ENCODE measurements at places on chromosomes 2 and 18.
A peak's percentile ranks its signal among the peaks of the same experiment; 100 is the strongest.

DNA sequence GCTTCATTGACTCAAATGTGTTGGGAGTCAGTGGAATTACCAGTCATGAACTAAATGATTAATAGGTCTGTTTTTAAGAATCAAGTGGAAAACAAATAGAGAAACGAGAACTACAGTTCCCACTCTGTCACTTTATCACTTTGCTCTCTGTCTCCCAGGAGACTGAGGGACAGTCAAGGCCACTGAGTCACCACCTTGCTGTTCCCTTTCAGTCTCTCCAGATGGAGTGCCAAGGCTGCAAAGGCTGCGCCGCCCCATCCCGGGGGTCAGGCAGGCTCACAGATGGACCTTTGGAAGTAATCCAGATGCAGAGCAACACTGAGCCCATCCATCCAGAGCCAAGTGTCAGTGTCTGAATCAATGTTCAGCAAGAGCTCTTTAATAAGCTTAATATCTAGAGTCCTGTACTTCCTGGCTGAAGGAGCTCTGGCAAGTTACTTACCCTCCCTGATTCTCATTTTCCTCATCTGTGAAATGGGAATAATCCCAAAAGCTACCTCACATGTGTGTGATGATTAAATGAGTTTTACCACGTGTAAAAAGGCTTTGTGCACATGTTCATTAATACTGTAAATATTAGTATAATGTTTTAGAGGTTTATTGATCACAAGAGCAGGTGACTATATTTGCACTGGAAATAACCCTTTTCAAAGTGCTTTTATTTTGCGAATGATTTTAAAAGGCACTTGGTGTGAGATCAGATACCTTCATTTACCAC lies 43.0 kb upstream of the EFEMP1 start:
- DNase-seq: no peak

DNA sequence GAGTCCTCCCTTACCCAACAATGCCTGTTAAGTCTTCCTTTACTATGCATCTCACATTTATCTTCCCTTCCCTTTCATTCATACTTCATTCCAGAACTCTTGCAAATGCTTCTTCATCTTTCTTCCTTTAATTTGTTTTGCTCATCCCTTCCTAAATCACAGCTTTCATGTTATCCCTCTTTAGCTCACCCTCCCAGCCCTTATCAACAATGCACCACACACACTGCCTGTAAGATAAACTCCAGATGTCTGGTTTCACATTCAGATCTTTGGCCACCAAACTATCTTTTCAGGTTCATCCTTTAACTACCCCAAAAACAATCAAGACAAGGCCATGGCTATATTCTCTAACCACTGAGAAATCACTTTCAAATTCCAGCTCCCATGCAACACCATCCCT lies 3.4 kb downstream of the CCDC93 start:
- DNase-seq: no peak

DNA sequence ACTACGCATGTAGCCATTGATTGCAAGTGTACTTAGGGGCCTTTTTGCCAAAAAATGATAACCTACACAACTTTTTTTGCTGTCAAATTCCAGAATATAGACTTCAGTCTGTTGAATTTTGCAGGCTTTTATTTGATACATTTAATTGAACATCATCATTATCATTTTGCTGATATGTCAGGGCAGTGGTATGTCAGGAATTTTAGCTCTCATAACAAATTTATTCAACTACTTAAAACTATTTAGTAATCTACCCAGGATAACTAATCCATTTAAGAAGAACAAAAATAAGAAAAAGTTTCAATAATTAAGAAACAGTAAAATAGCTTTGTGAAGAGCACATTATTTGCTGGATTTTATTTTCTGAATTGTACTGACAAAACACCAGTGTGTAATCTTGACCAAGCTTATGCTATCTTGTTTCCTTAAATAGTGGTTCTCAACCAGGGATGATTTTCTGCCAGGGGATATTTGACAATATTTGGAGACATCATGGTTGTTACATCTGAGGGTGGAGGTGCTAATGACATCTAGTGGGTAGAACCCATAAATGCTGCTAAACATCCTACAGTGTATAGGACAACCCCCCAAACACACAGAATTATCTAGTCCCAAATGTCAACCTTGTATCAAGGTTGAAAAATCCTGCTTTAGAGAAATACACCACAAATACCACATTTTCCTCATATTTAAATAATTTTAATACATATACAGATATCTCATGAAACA lies 12.1 kb upstream of the TTN start:
- DNase-seq: no peak

DNA sequence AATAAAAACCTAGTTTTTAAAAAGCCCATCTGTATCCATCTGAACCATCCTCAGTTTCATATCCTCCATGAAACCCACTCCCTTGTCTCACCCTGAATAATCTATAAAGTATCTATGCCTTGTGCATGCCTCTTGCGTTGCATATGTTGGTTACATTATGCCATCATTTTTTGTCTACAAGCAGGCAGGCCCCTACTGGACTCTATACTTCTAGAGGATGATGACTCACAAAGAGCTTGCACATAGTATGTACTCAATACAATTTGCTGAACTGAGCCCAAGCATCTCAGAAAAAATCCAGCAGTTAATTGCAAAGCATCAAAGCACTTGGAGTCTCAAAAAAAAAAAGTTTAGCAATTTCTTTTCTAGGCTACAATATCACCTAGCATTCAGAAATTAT lies 95.6 kb downstream of the DYM start:
- DNase-seq: no peak

DNA sequence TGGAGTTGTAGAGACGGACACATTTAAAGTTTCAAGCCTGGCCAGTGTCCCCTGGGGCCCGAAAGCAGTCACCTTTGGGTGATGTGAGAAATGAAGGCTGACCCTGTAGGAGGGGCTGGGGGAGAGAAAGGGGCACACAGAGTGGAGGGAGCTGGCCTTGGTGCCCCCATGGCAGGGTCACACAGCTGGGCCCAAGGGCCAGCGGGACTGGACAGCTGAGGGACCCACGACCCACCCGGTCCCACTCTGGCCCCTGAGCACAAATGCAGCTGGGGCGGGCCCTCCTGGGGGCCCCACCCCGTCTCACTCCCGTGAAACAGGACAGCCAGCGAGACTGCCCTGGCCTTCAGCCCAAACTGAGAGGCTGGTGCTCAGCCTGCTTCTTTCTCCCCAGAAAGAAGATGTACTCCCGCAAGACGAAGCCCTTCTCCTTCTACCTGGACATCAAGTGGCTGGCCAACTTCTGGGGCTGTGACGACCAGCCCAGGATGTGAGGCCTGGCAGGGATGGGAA lies 6.1 kb downstream of the AGXT start:
- DNase-seq: no peak

DNA sequence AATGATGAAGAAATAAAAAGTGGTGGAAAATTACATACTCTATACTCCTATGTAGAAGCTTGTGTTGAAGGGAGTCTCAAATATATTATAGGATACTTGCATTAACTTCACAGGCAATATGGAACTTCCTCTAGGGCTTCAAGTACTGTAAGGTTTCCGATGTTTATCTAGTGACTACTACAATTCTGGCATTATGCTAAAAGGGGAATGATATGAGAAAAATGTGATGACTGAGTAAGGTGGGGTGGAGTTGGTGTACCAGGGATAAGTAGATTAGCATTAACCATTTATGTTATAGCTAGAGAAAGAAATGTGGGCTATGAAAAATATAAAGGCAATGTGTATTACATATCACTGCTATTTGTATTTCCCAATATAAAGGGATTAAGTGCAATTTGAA lies 229.5 kb downstream of the DCC start:
- peak; percentile 5 for DNase-seq

GRCh38 chr18:6039055-6039454 lies 143.7 kb upstream of the TMEM200C start:
- DNase-seq: no peak

- no peak for DNase-seq
Observed at GRCh38 chr2:235893129-235893698, 275.0 kb downstream of the GBX2 start.

- no peak for DNase-seq
Observed at GRCh38 chr18:12233378-12233777, 20.8 kb upstream of the CIDEA start.

DNA sequence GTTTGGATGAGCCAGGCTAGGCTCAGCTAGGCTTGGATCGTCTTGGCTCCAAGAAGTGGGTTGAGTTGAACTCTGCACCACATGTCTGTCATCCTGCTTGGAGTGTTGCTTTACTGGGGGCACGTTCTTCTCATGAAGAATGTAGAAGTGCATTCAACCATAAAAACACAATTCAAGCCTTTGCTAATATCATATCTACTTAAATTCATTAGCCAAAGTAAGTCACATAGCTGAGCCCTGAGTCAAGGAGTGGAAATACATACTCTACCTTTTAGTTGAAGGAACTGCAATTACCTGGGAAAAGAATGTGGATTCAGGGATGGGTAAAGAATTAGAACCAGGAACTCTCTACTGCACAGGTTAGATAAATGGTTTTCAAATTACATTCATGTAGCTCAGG lies 360.4 kb upstream of the KCNH7 start:
- no peak for DNase-seq

DNA sequence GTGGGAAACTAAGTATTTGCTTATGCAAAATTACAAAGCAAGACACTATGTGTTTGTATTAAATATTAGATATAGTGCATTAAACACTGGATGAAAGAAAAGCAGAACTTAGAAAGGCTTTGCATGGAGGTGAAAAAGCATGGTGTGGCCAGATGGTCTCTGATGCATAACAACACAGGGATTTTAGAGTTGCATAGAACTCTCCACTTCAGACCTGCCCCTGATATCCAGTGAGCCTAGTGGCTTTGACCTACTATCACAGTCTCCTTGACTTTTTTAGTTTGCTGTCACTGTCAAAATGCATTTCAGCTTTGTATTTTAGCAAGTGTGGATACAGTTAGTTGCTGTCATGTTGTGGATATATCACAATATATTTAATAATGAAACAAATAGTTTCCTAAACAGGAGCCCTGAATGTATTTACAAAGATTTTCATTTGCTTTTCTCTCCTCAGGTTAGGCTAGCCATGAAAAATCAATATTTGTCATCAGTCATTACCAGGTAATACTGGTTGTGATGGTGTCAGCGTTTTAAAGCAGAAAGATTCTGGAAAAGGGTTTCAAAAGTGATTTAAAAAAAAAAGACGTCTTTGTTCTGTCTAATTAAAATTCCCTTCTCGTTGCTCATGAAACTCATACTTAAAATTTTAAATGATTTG lies 5.2 kb downstream of the CSRNP3 start:
- DNase-seq: no peak

- DNase-seq: no peak
Observed at GRCh38 chr18:8808001-8808400, 102.6 kb downstream of the MTCL1 start.

GRCh38 chr2:46813020-46813415 lies 102.6 kb downstream of the MCFD2 start:
- DNase-seq: no peak

- DNase-seq: peak; percentile 89
Observed at GRCh38 chr18:56402872-56403516, 235.4 kb downstream of the TXNL1 start.

- no peak for DNase-seq
Observed at GRCh38 chr18:35215026-35215425, 25.8 kb upstream of the ZNF397 start.

DNA sequence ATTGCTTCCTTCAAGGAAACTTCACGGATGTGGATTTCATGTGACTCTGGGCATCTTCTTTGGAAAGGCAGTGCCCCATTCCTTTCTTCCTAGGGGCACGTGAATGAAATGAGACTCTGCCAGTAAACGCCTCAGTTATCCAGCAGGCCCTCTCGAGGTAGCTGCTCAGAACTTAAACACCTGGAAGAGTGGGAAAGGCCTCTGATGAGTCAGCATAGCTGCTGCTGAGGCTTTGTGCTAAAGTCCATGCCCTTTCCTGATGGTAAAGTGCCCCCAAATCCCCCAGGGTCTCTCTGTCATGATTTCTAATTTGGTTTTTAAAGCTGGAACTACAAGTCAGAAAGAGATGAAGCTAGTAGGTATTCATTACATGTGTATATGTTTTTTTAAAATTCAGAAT lies 3.8 kb downstream of the SLC1A4 start:
- no peak for DNase-seq

GRCh38 chr2:3712831-3713503 lies 9.6 kb downstream of the DCDC2C start:
- DNase-seq: no peak

DNA sequence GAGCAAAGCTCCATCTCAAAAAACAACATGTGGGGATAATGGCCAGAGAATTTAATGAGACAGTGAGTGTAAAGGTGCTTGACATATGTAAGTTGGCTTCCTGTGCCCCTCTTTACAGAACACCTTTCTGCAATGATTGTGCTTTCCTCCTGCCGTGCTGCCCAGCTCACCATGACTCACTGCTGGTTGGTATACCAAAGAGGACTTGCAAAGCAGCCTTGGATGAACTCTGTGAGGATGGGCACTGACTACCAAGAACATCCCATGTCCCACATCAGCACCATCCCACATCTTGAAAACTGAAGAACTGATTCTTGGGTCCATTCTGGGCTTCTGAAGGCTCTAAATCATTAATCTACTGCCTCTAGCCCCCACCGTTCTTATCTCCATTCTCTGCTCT lies 52.2 kb downstream of the NGEF start:
- DNase-seq: no peak

DNA sequence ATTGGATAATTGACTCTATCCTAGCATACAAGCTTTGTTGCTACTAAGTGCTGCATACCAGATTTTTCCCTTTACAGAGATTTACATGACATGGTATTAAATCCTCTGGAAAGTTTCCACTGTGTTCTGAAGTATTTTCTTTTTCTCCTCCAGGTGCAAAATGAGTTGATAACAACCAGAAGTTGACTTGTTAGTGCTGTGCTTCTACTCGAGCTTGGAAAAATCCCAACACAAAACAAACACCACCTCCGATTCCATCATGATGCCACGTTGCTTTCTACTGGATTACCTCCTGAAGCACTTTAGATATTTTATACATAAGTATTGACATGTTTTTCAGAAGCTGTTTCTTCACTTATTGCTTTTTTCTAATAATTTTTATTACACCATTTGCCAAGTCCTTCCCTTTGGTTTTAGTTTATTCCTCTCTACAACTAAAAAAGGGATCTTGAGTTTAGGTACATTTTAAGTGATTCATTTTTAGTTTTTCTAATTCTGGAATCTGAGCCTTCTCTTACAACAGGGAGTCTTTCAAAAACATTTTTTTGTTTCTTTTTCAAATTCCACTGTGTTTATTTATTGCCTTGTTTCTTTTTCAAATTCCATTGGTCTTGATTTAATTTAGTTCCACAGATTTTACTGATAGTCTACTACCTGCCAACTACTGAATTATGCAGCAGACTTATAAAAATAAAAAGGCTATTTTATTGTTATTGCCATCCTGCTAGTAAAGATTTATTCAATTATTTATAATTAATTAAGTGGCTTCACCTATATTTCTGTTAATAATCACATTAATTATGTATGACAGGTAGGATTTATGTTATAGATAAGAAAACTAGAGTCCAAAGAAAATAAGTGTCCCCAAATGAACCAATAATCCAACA lies 143.4 kb downstream of the PPP1R1C start:
- DNase-seq: no peak

GRCh38 chr2:24382363-24383073 lies 22.2 kb upstream of the ITSN2 start:
- peak; percentile 33 for DNase-seq

DNA sequence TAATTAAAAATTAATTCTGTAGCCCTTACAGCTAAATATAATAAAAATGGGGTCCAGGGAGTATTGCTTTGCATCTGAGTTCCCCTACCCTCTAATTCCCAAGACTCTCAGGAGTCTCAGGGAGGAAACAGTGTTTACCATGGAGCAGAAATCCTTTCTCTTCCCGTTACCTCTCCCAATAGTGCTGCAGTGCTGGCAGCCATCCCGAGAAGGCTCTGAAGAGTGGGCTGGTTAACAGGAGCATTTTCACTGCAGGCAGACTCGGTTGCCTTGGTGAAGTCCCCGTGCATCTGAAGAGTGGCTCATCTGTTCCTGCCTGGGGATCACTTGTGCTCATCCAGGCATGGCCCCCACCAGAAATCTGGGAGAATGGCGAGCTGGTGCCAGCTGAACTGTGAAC lies 41.8 kb upstream of the TMEM178A start:
- no peak for DNase-seq
